ENCODE measurements at places on chromosomes 3 and 15.

DNA sequence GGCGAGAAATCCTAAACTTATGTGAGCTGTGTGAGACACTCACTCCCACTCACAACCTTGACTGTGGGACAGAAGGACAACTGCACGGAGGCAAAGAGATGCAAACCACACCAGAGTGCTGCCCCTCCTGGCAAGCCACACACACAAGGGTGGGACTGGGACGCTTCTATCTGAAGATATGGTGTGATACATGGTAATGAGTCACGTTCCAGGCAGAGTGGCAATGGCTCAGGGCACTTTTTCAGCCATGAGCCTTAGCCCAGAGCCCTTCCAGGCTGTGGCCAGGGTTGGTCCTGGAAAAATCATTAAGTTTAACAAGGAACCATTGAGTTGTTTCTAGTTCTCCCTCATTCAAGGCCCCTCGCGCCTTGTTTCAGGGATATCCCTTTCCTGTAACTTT is 56.1 kb downstream of the WNT5A start:
- DNase-seq: no peak

GRCh38 chr3:96814651-96815567 is 515 bp downstream of the EPHA6 start:
- DNase-seq: no peak

DNA sequence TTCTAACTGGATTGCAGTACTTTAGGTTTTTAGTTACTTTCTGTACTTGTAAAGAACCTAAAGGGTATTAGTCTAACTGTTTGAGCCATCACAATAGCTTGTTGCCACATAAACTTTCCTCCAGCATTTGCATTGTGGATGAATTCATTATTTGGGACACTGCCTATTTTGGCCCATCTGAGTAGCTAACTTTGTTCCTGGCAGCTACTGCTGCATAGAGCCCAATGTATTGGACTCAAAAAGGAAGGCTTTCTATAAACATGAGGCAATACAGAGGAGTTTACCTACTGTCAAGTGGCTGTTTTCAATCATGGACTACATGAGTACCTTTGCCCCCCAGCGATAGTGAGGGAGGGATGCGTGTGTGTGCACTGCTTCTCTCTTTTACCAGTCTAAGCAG is 1.9 kb downstream of the ROBO2 start:
- no peak for DNase-seq

GRCh38 chr3:175741951-175742350 is 882.8 kb downstream of the NAALADL2 start:
- no peak for DNase-seq

DNA sequence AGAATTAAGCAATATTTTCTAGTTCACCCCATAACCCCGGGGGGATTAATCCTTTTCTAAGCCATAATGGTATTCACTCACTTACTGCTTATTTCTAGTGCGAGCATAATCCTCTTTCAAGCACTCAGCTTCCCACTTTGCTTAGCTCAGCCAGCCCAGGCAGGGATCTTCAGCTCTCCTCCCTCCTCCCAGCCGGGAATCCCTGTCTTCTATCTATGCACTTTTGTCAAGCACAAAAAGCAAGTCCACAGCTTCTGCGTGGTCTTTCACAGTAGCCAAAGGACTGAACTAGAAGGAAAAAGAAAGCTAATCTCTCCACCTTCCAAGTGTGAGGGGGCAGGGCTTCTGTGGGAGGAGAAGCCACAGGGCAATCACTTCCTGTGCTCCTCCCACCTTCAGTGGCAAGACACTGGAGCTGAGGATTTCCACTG is 62.8 kb downstream of the PEX5L start:
- DNase-seq: no peak

GRCh38 chr3:76387000-76387399 is 601.7 kb upstream of the ZNF717 start:
- no peak for DNase-seq

Measured in stimulated activated CD4-positive, alpha-beta T cell treated with anti-CD3 and anti-CD28 coated beads, Interleukin-1b, Interleukin-23, amount 100 ng/mL, for 1 hour (primary cell).